Adrenal gland (tissue), 19 donors: ENCODE measurements at places on chromosomes 11 and 22.

GRCh38 chr11:65295001-65295400 lies 19.7 kb upstream of the CDC42EP2 start:
- no peak for DNase-seq

DNA sequence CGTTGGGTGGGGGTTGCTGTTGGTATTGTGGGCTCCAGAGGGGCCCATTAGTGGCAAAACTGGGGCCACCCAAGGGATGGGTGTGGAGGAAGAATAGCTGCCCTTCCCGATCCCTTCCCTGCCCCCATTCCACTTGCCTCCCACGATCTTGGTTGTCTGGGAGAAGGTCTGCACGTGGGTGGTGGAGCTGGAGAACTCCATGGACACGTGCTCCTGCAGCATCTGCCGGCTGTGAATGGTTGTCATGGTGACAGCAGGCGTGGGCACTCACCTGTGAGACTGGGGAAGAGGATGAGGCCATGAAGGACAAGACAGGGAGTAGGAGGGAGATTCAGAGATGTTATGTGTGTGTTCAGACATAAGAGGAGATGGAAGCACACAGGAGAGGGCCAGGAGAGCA lies 2.0 kb downstream of the IGSF22 start:
- no peak for DNase-seq

DNA sequence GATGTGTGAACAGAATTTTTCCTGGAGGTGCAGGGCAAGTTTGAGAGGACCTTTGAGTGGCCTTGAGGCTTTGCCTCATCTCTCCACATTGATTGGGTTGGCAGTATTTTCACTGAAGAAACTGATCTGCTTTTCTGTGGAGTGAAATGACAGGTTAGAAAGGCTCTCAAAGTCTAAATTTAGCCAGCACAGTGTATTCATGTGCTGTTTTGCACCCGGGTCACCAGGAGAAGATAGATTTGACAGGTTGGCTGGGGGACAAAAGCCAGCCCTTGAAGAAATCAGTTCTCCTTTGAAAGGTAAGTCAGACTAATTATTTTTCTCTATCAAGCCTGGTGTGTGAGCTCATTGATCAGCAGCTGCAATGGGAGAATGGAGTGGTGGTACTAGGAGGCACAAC lies 152.9 kb downstream of the DBX1 start:
- DNase-seq, result no peak

DNA sequence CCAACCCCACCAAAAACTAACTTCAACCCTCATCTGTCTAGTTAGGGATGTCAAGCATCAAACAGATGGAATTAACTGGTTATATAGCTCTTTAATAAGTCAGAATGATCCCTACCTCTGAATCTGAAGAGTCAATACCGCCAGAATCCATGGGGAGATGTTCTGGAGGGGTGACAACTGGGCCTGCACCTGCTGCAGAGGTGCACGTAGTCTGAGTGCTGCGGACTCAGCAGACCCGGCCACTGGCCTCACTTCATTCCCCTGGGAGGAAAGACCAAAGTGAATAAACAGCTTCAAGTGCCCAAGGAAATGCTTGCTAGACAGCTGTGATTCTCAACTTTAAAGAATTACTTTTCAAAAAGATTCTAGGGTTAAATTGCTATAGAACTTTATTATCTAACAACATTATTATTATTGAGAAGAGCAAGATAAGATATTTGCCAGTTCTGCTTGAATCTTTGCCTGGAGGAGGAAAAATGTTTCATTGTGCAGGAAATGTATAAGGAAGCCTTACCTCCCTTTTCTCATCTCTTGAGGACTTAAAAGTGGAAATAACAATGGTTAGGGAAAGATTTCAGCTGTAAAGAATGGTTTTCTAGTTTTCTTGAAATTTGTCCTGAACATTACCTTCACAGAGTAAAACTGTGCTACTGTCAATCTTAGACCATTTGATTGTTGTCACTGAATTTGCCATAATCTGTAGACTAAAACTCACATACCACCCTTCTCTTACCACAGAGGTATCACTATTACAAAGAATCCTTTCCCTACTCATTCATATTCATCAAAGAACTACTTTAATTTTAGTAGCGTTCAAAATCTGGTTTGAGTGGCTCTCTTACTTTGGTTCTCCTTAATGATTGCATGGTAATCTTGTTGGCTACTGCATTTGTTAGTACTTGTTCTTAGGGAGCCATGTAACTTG lies 4.2 kb downstream of the XBP1 start:
- DNase-seq, result no peak

- no peak for DNase-seq
Measured at GRCh38 chr22:20978419-20978818, 3.7 kb upstream of the LZTR1 start.

GRCh38 chr22:33447733-33448132 lies 389.6 kb upstream of the SYN3 start:
- no peak for DNase-seq

GRCh38 chr22:33707581-33707980 lies 212.7 kb downstream of the LARGE1 start:
- DNase-seq, result no peak

DNA sequence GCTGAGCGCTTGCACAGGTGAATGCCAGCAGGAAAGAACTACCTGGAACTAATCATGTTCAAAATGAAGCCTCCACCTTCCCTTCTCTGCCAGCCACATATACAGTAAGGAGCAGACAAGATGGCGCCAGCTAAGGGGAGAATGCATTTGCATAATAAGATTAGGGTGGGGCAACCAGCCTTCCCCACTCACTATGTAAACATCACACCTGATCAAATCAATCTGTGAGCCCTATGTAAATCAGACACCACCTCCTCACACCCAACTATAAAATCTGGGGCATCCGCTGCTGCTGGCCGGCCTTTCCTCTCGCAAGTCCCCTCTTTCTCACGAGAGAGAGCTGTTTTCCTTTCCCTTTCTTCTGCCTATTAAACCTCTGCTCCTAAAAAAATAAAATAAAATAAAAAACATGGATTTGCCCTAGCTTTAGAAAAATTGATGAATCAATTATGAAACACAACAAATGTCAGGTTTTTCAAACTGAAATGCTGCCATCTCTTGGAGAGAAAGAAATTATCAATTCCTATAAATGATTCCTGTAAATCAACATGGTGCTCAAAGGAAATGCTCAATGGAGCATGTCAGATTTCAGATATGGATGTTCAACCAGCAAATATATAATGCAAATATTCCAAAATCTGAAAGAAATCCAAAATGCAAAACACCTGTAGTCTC lies 108.9 kb downstream of the SGSM3 start:
- no peak for DNase-seq

DNA sequence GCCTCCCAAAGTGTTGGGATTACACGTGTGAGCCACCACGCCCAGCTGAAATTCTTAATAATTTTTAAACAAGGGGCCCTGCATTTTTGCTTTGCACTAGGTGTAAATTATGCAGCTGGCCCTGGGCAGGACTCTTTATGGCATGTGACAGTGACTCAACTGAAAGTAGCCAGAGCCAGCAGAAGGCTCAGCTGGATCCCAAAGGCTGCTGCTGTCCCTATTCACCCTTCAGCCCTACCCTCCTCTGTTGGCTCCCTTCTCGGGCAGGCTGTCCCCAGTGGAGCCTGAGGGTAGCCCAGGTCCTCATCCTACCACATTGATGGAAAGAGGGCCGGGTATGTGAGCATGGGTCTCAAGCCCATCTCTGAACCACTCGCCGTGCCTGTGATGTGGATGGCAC lies 45.6 kb downstream of the CD82 start:
- peak; percentile 28 for DNase-seq

DNA sequence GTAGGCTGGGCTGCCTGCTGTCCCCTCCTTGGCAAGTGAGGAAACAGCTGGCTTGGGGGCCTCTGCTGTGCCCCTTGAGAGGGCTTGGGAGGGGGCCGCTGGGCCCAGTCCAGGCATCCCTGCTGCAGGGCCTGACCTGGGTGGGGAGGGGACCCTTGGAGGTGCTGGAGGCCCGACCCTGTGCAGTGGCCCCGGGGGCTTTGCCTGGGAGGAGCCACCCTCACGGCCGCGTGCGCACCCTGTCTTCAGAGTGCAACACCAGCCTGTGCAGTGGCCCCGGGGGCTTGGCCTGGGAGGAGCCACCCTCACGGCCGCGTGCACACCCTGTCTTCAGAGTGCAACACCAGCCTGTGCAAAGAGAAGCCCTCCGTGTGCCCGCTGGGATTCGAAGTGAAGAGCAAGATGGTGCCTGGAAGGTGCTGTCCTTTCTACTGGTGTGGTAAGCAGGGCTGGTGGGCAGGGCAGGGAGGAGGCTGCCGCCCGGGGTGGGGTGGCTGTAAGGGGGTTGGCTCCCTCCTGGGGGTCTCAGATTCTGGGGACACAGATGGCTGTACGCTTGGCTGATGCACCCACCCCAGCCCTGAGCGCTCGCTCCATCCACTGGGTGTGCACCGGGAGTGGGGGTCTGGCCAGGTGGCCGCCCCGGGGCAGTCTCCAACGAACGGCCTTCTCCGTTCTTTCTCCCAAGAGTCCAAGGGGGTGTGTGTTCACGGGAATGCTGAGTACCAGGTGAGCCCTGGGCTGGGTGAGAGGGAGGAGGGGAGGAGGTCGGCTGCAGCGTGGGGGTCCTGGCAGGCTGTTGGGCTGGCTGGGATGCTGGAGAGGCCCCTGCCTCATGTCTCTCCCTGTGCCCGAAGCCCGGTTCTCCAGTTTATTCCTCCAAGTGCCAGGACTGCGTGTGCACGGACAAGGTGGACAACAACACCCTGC lies 32.9 kb downstream of the MUC2 start:
- no peak for DNase-seq

DNA sequence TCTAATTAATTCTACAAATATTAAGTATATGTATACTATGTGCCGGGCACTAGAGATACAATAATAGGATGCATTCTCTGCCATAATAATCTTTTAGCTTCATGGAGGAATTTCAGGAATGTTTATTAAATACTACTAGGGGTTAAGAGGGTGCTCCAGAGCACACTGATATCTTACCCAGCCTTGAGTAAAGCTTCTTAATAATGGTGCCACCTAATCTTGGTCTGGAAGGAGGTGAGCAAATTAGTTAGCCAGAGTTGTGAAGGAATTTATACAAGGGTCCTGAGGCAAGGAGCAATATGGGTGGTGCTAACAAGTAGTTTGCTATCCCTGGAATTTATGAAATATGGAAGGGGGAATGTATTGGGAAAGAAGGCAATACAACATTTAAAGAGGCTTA lies 21.7 kb downstream of the ELP4 start:
- no peak for DNase-seq

DNA sequence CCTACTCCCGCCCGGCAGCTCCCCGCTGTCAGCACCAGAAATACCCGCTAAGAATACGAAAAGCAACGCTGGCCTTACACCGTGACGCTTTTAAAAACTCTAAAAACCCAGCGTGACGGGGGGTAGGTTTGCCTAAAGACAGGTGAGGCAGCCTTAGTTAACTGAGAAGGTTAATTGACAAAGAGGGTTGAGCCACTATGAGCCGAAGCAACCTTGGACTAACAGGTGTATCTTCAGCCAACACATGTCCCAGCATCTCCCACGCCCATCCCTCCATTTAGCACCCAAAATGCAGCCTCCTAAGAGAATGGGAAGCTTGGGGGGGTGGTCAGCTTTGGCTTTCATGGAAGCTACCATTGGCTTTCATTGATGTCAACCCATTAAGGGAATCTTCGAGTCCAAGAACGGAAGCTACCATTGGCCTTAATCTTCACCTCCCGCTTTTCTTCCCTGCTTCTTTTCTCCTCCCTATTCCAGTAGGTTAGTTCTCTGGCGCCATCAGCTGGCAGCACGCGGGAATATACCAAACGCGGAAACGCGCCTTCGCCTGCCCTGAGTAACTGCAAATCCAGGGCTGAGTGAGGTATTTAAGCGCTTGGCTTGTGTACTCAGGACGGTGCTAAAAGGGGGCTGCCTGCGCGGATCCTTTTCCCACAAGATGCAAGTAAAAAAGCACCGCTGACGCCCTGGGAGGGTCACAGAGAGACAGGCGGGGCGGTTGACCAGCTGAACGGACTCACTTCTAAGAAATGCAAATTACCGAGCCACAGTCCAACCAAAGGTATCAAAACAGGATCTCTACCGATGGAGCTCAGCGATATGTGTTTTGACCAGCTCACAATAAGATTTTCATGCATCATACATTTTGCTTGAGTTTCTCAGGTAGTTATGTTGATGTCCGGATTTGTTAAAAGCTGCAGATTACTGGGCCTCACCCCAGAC lies 38.5 kb upstream of the GLYATL1 start:
- DNase-seq, result peak; percentile 71

GRCh38 chr11:1305063-1305495 lies 4.4 kb downstream of the TOLLIP start:
- DNase-seq, result no peak

- peak; percentile 16 for DNase-seq
Measured at GRCh38 chr11:3947061-3947460, 91.6 kb downstream of the STIM1 start.
